MM.1S (cell line): ENCODE measurements at places on chromosomes 16 and 17.
A peak's percentile ranks its signal among the peaks of the same experiment; 100 is the strongest.

- no peak for DNase-seq
Observed at GRCh38 chr16:61836804-61837393, 199.3 kb downstream of the CDH8 start.

GRCh38 chr17:31877911-31878702, 19.1 kb upstream of the COPRS start:
- no peak for DNase-seq

GRCh38 chr16:30766206-30766932, 4.2 kb downstream of the RNF40 start:
- DNase-seq: no peak

DNA sequence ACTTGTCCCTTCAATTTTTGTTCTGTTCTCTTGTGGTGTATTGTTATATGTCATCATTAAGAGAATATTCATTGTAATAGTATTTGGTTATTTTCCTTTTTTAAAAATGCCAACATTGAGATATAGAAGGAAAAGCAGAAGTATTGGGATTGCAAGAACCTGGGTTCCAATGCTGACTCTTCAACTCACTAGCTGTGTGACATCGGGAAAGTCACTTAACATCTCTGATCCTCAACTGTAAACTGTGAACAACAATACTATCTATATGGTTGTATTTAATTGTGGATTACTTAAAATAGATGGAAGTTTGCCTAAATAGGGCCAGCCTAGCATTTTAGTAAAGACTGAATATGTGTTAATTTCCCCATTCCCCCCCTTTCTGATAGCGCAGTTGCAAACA, 55.8 kb downstream of the TMEM186 start:
- no peak for DNase-seq

DNA sequence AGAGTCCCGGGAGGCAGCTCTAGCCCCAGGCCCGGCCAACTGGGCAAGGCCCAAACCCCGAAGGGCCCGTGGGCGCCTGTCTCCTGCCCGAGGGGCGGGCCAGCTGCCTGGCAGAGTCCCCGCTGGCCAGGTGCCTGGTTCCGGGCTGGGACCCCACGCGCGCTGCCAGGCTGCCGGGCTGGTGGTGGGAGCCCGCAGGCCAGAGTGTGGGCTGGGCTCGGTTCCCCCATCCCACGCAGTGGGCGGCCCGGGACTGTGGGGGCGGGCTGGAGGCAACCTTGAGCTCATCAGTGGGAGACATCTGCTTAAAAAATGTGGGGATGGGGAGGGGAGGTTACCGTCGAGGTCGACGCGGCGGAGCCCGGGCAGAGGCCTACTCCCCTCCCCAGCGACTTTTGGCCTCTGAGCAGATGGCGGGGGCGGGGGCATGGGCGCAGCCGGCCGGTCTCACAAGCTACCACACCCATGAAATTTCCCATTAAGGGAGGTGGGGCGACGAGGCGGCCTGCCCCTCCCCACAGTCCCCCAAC, 176.4 kb upstream of the GSE1 start:
- DNase-seq: no peak

DNA sequence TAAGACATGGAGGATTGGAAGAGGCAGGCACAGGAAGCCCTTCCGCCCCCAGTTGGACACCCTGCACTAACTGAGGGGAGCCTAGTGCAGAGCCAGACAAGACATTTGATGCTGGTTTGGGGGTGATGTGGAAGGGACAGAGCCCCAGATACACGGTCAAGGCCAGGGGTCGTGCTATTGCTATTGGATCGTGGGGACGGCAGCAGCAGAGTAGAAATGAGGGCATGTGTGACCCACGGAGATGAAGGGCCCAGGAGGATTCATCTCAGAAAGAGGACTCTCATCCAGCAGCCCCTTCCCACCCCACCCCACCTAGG, 2.0 kb upstream of the VAMP2 start:
- no peak for DNase-seq

DNA sequence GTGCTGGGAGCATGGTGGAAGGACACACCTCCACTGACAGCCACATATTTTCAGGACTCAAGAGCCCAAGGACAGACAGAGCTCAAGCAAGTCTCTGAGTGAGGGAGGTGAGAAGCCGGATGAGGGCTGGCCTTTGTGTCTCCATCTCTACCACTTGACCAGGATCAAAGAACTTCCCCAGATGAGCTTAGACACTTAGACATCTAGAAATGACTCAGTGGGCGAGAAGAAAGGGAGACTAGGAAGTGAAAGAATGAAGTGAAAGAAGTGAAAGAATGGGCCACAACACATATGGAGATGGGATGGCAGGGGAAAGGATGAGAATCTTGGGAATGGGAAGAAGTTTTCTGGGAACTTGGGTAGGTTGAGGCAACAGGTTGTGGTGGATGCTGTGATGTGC, 274.9 kb upstream of the CCL2 start:
- no peak for DNase-seq

- DNase-seq: no peak
Observed at GRCh38 chr17:79651266-79651665, 40.4 kb upstream of the RBFOX3 start.

DNA sequence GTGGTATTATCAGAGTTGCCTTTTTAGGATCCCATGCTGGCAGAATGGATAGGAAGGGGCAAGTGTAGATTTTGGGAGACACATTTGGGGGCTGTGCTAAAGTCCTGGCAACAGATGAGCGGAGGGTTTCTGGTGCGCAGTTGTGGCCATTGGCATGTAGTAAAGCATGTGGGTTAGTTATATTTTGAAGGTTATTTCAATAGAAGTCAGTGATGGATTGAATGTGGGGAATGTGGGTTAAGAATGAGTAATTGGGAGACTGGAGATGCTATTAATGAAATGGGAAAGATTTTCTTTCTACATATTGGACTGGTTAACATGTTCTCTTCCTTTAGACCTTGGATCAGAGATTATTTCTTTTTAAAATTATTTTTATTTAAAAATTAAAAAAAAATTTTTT, 10.0 kb downstream of the DUS2 start:
- DNase-seq: no peak

DNA sequence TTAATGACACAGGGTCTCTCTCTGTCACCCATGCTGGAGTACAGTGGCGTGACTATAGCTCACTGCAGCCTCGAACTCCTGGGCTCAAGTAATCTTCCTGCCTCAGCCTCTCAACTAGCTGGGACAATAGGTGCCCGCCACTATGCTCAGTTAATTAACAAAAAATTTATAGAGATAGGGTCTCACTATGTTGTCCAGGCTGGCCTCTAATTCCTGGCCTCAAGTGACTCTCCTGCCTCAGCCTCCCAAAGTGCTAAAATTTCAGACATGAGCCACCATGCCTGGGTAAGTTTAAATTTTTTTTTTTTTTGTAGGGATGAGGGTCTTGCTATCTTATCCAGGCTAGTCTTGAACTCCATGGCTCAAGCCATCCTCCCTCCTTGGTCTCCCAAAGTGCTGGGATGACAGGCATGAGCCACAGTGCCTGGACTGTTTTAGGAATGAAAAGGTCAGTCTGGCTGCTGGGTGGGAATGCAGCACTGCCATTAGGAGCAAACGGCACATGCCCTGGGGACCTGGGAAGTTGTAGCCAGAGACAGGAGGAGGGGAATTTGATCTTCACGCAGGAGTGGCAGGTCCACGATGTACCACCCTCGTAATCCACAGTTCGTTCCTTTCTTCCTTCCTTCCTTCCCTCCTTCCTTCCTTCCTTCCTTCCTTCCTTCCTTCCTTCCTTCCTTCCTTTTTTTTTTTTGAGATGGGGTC, 106.7 kb downstream of the HAPSTR1 start:
- DNase-seq: no peak

DNA sequence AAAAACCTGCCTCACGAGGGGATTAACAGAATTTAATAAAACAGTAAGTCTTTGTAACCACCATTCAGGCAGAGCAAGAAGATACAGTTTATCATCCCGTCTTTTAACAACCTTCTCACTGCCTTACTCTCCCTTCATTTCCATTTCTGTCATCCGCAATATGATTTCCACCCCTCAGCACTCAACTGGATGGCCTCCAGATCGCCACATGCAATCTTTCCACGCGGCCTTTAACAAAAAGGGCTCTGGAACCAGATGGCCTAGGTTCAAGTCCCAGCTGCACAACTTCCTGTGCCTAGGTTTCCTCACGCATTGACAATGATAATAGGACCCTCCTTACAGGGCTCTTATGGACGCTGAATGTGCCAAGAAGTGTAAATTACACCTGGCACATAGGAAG, 103.6 kb downstream of the GAS7 start:
- DNase-seq: no peak

- DNase-seq: no peak
Observed at GRCh38 chr16:76819226-76819916, 371.6 kb upstream of the MON1B start.

- DNase-seq: no peak
Observed at GRCh38 chr16:79482011-79482410, 118.5 kb downstream of the MAF start.

- DNase-seq: no peak
Observed at GRCh38 chr17:49063652-49064051, 66.5 kb downstream of the IGF2BP1 start.

DNA sequence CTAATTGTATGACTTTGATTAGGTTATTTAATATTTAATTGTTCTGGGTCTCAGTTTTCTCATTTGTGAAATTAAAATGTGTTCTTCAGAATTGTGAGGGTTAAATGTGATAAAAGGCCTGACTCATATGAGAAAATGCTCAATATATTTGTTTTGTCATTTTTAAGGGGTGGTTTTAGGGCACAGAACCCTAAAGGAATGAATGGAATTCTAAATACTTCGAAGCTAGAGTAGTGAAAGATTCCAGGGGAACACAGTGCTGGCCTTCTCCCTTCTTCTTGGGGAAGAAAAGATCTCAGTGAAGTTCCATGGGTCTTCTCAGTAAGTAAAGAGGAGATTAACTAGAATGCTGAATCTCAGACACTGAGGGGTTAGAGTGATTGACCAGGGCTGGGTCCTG, 3.9 kb upstream of the SMPD3 start:
- no peak for DNase-seq

- no peak for DNase-seq
Observed at GRCh38 chr16:57133886-57134285, 41.5 kb downstream of the CPNE2 start.

GRCh38 chr16:64659866-64660265, 462.0 kb downstream of the CDH11 start:
- DNase-seq: no peak

DNA sequence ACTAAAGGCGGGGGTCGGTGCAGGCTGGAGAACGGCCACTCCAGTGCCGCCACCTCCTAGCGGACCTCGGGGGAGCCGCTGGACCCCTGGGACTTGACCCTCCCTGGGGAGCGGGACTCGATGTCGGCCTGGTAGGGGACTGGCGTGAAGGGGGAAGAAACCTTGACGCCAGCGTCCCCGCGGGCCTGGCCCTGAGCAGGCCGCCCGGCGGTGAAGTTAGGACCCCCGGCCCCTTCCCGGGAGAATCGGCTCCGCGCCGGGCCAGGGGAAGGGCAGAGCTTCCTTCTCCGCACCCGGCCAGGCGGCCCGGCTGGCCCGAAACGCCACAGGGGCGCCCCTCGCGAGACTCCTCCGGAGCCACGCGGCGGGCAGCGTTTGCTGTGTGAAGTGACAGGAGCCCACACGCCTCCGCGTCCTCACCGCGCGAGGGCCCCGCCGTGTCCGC, 389 bp downstream of the DUS1L start:
- DNase-seq: peak; percentile 19

DNA sequence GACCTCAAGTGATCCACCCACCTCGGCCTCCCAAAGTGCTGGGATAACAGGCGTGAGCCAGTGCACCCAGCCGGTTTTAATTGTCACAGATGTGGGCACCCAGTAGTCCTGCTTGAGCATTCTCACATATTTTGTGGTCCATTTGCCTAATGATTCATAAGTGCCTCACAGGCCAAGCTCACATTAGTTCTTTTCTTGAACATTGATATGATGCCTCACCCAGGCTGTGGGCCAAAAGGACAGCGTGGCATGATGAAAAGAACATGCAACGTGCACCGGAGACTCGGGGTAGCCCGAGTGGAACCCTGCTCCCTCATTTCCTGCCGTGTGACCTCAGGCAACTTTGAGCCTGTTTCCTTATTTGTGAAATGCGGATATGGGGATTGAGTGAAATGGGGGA, 181.9 kb downstream of the SNX29 start:
- no peak for DNase-seq

- DNase-seq: no peak
Observed at GRCh38 chr17:10177913-10178505, 20.4 kb downstream of the GAS7 start.

DNA sequence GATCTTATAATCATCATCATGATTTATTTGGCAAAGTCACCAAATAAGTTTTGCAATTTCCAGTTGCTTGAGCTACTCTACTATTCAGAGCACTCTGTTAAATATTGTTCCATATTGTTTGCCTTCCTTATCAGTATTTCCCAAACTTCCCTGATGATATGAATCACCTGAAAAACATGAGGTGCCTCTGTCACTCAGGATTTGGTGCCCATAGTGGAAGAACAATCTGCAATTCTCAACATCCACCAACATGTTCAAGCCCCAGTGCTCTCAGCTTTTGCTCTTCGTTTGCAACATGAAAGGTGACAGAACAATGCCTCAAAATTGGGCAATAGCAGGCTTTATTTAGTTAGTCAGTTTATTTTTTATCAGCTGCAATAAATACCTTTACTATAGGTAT, 28.6 kb upstream of the WSB1 start:
- DNase-seq: no peak

DNA sequence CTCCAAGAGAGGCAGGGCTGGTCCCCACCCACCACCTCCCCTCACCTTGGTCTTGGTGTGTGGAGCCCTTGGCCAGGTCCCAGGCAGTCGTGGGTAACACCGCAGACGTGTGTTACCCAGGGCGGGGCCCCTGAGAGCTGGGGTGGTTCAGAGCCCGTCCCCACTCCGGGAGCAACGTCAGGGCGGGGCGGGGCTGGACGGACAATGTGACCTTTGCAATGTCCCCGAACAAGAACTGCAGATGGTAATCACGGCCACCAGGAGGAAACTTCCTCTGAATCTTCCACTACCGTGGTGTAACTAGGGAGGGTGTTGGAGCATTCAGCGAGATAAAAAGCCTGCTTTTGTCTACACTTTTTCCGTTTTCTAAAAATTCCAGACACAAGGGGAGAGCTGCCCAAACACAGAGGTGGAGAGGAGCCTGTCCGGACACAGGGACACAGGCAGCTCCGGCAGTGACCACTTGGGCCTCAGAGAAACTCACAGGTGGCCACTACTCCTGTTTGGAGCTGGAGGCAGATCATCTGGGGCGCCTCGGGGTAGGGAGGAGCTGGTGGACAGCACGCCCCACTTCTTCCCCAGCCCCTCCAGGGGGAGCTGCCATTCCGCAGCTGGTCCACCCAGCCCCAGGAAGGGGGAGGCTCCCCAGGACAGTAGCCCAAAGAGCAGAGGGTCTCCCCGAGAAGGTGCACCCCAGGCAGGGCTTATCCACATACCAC, 14.2 kb upstream of the SLC38A10 start:
- DNase-seq: peak; percentile 55

GRCh38 chr17:36869856-36870719, 67.2 kb upstream of the LHX1 start:
- no peak for DNase-seq
